Left lobe of liver (tissue), 2 donors: ENCODE measurements at places on chromosomes 6 and 20. TPM values are rescaled to one million over a fixed set of nuclear protein-coding genes. Genes with fewer than 3 reads are reported as not detected.

DNA sequence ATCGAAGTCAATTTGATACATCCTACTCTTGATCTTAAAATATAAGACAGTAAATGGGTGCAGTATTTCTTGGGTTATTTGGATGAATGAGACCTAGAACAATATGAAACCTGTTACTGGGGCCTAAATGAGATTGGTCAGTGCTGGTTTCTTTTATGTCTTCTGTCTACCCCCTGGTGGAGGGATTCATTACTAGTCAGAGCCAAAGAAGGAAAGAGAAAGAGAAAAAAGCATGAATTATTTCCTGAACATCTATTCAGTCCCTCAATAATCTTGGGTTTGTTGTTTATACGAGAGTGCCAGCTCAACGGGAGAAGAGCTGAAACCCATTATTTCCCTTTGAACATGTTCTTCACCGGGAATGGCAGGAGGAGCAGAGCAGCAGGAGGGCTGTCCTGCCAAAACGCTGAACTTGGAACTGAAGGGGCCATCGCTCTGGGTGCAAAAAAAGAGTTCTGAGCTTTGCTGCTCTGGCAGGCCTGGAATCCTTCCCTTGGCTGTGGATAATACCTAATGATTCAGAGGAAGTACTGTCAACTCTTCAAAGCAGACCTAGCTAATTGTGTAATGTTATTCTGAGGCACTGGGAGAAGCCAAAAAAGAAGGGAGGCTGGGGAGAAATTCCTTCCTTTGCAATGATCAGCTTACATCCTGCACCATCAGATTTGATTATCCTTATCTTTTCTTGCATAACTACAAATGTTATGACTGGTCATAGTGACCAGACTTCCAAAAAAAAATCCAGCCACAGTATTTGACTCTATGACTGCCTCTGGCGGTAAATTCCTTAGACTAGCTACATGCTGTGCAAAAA lies 72.0 kb downstream of the BLOC1S5 start:
- no peak for DNase-seq

Gene CALHM5
- total RNA-seq = 0.20 TPM

GRCh38 chr6:71277926-71278600 lies 10.5 kb upstream of the OGFRL1 start:
- no peak for DNase-seq

DNA sequence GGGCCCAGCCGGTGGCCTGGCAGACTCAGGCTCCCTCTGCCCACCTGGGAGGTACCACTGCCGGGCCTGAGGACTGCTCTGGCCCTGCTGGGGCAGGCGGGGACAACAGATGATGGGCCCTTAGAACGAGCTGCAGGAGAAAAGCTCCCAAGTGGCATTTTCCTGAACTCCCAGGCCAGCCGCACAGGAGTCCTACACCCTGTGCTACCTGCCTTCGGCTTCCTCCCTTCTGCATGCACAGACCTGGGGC lies 41.3 kb downstream of the DSTN start:
- DNase-seq = no peak

- DNase-seq = no peak
Measured at GRCh38 chr6:53168516-53169267, 20.1 kb upstream of the GCM1 start.

DNA sequence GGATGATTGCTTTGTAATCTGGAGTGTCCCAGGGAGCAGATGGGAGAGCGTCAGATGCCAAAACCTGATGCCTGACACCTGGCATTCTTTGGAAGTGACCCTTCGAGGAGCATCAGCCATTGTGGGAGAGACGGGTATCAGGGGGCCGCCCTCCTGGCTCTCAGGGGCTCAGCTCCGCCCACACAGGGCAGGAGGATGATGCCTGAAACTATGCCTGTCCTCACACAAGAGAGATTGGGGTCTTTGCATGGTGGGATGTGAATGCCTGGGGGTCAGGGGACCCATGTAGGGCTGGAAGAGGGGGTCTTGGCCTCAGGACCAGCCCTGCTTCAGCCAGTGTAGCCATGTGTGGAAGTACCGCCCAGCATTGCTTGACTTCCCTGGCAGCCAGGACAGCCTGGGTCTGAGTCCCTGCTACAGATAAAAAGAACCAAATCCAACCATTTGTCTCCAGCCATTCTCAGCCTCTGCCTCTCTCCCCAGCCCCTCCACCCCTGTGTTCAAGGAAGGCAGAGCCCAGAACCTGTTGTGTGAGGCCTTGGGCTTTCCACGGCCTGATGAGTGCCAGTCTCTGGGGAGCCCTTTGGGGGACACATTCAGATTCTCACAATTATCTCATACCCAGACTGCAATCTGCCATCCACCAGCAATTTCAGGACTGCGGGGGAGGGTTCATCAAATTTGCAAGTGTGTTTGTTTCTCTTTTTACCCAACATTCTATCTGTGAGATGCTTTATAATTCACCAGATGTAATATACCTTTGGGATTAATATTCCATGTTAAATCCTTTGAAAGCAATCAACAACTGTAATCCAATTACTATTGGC lies 371.2 kb downstream of the PREX1 start:
- DNase-seq = no peak

Gene ZFP57
- not detected for total RNA-seq

Gene BMP6
- total RNA-seq = 3.6 TPM

GRCh38 chr6:21340573-21340972 lies 253.0 kb upstream of the SOX4 start:
- no peak for DNase-seq

GRCh38 chr20:57503035-57503658 lies 21.8 kb downstream of the CTCFL start:
- no peak for DNase-seq

- DNase-seq = no peak
Measured at GRCh38 chr6:162187168-162187935, 540.2 kb downstream of the PRKN start.

GRCh38 chr6:12962529-12962928 lies 246.0 kb downstream of the PHACTR1 start:
- DNase-seq = no peak

DNA sequence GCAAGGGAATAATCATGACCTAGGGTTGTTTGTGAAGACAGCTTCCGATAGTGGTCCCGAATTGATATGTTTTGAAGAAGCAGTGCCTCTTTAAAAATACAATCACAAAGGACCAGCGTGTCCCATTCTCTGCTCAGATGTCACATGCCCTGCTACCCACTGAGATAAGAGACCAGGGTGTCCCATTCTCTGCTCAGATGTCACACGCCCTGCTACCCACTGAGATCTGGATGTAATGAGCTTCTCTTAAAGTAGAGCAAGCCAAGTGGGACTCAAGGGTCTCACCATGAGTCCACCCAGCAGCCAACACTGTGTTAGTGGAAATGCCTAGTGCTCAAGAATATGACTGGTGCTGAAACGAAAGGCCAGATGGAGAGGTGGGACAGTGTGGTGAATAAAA lies 22.2 kb downstream of the RIN2 start:
- DNase-seq = no peak

- no peak for DNase-seq
Measured at GRCh38 chr6:70110126-70111022, 192.5 kb downstream of the COL9A1 start.

DNA sequence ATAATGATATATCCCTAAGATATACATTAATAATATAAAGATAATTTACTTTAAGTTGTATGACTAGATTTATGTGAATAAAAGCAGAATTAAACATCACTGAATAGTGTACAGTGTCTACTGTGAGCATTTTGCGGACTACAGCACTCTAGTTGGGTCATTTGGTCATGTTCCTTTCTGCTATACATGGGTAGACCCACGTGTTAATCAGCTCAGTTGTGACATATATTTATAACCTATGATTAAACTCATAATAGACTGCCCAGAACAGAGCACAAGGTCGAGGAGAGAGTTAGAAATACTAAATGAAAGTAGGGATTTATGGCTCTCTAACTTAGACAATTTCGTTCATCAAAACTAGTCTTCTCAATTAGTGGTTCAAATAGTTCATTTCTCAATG lies 852.7 kb downstream of the EPHA7 start:
- DNase-seq = no peak

DNA sequence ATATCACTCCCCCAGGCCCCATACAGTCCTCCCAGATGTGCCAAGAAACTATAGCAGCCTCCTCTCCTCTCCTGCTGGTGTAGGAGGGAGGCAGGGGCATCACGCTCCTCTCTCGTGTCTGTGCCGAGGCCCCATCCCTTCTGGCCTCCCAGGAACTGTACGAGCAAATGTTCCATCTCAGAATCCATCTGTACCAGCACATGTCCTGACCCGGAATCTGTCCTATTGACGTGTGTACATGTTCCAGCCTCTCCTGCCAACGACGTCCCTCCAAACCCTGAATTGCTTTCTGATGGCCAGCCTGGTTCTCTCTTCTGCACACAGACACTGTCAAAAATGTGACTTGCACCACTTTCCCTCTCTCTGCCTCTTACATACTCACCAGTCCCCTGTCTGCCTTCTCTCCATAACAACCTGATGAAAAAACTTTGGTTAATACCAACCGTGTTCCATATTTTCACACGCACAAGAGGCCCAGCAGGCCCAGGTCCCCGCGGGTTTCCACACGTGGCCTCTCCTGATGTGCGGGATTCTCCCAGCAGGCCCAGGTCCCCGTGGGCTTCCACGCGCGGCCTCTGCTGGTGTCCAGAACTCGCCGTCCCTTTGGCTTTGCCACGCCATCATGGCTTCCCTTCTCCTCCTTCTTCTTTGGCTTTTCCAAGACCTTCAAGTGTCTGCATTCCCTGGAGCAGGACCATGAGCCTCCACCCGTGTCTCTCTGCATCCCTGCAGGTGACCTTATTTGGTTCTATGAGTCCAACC lies 125.2 kb upstream of the THBS2 start:
- no peak for DNase-seq

DNA sequence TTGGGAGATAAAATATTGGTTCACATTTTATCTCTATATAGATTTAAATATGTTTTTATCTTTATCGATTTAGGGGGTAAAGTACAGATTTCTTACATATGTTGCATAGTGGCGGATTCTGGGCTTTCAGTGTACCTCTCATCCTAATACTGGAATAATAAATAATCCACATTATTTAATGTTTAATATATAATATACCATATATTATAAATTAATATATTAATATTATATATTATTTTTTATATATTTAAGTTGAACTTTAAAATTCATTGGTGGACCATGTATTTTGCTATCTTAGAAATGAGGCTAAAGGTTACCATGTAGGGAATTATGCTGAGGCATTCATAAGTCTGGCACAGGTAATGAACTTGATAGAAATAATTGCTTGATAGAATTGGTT lies 89.6 kb upstream of the POPDC3 start:
- DNase-seq = no peak

DNA sequence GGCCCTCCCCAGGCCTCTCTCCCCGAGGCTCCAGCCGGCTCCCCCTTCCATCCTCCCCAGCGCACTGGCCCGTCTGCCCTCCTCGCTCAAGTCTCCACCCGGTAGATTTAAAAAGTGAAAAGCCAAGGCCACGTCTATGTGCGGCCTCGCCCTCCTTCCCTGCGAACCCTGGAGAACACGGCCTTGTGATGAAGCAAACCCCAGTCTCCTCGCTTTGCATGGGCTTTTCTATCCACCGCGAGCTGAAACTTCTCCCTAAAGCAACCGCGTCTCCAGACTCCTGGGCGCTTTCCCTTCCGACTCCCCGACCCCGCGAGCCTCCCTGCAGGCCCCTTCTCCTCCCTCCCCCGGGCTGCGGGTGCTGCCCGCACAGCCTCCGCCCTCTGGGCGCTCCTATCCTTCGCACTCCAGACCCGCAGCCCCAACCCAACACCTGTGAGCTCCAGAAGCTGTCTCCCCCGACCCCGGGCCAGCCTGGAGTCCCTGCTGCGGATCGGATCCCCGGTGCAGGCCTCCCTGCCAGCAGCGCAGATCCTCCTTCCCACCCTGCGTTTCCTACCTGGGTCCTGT lies 265.2 kb upstream of the QKI start:
- no peak for DNase-seq

DNA sequence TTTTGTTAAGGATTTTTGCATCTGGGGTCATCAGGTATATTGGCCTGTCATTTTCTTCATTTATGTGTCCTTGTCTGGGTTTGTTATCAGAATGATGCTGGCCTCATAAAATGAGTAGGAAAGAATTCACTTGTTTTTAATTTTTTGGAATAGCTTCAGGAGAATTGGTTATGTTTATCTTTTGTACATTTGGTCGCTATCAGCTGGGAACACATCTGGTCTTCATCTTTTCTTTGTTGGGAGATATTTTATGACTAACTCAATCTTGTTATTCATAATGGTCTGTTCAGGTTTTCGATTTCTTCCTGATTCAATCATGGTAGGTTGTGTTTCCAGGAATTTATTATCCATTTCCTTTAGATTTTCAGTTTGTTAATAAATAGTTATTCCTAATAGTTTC lies 207.5 kb upstream of the ASCC3 start:
- no peak for DNase-seq

DNA sequence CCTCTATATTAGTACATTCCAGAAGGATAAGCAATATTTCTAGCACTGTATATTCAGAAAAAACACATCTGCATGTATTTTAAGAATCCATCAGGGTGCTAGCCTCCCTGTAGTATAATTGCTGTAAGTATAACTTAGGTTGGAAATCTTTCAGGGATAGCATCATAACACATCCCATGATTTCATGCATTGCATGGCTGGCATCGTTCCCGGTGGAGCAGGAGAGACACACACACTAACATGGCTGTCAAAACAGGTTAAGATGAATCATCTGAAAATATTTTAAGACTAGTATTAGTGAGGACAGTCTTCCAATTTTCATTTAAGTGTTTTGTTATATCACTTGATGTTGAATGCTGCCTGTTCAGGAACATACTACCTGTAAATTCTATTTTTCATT lies 32.1 kb upstream of the CENPW start:
- DNase-seq = no peak

DNA sequence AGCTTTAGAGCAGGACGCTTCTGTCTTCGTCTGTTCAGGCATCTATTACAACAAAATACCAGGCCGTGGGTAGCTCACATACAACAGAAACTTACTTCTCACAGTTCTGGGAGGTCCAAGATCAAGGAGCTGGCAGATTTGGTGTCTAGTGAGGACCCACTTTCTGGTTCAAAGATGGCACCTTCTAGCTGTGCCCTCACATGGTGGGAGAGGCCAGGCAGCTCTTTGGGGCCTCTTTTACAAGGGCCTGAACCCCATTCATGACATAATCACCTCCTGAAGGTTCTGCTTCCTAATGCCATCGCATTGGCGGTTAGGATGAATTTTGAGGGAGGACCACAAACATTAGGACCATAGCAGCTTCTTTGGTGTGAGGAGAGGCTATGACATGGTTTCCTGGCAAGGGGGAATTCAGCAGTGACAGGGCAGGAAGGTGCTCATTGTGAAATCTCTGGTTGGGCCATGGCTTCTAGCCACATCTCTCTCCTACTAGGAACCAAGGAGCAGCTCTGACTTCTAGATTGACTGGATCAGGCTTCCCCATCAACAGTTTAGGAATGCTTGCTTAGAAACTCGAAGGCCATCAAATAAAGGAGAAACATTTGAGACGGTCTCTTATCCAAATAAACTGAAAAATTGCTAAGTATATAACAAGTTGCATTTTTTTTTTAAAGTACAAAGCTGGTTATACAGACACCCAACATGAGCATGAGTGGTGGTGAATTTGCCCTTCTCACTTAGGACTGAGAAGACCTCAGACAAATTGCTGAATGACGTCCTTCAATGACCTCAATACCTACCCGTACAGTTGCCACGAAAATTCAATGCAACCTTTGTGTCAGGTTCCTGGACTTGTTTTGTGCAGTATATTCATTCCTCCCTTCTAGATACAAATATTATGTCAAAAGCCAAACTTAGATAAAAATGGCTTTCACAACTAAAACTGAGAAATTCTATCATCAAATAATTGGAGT lies 140.7 kb downstream of the ZDHHC14 start:
- no peak for DNase-seq
